OCI-LY7 (cell line): ENCODE measurements at places on chromosomes 6 and 20. TPM values are rescaled to one million over a fixed set of nuclear protein-coding genes. Genes with fewer than 3 reads are reported as not detected.

Gene AGER
- total RNA-seq, result 26.9 and 29.9 TPM in 2 replicates

Gene TUBE1
- 32.6 and 35.7 TPM in 2 replicates for total RNA-seq

Gene CAGE1
- 0.27 and 0.55 TPM in 2 replicates for total RNA-seq

Gene TTLL9
- not detected in 2 replicates for total RNA-seq

Gene RAET1L
- total RNA-seq, result not detected in 2 replicates

Gene C4A
- total RNA-seq, result 4.8 and 6.6 TPM in 2 replicates
